A549 treated with AZD2906 at 1 μM for 4 hours (cell line): ENCODE measurements at places on chromosomes 4 and X. TPM values are rescaled to one million over a fixed set of nuclear protein-coding genes. Genes with fewer than 3 reads are reported as not detected.

Gene BEND4
- total RNA-seq, result 0.01 to 0.05 TPM (median 0.03 TPM) in 4 of 5 replicates, not detected in the other

Gene VEGFD
- total RNA-seq, result 0.09 to 0.77 TPM (median 0.24 TPM) in 5 replicates

Gene BANK1
- 0.58 to 1.4 TPM (median 0.88 TPM) in 5 replicates for total RNA-seq

Gene MND1
- 11.6 to 16.9 TPM (median 13.3 TPM) in 5 replicates for total RNA-seq

Gene MFAP3L
- total RNA-seq, result 3.3 to 4.8 TPM (median 3.9 TPM) in 5 replicates

Gene MAGEA1
- total RNA-seq, result 0.09 to 0.21 TPM (median 0.12 TPM) in 5 replicates

Gene MXRA5
- not detected in 5 replicates for total RNA-seq

Gene FAM47A
- not detected in 5 replicates for total RNA-seq

Gene SPIN2A
- 0.09 to 0.15 TPM (median 0.11 TPM) in 5 replicates for total RNA-seq

Gene TMEM144
- 2.5 to 3.7 TPM (median 3.1 TPM) in 5 replicates for total RNA-seq

Gene SLC49A3
- 0.13 to 0.31 TPM (median 0.18 TPM) in 5 replicates for total RNA-seq

Gene EDA
- 0.53 to 0.83 TPM (median 0.63 TPM) in 5 replicates for total RNA-seq

Gene IL2
- total RNA-seq, result not detected in 5 replicates
